ENCODE measurements at places on chromosomes 13 and 19.

DNA sequence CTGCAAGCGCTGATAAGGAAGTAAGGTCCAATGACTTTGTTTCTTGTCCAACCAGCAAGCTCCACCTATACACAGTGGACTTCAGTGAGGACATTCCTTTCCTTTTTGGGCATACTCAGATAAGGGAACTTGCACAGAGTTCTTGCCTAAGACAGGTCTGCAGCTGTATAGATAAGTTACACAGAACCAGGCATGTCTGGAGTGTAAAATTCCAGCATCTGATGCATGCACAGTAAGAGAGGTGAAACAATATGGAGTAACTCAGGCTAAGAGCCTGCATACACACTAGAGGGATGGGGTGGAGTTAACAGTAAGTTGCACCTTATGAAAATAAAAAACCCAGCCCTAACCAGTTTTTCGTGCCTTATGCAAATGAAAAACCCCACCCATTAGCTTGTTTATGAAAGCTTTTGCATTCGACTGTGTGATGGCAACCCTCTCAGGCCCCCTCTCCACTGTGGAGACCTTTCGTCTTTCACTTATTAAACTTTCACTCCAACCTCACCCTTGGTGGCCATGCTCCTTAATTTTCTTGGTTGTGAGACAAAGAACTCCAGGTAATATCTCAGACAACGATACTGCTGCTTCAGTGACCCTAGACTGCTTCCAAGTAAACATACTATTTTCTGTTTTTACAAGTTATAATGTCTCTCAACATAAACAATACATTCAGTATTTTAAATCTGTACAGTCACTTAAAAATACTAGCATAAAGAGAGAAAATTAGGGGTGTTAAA is 2859.0 kb upstream of the PCDH20 start:
- no peak for DNase-seq

DNA sequence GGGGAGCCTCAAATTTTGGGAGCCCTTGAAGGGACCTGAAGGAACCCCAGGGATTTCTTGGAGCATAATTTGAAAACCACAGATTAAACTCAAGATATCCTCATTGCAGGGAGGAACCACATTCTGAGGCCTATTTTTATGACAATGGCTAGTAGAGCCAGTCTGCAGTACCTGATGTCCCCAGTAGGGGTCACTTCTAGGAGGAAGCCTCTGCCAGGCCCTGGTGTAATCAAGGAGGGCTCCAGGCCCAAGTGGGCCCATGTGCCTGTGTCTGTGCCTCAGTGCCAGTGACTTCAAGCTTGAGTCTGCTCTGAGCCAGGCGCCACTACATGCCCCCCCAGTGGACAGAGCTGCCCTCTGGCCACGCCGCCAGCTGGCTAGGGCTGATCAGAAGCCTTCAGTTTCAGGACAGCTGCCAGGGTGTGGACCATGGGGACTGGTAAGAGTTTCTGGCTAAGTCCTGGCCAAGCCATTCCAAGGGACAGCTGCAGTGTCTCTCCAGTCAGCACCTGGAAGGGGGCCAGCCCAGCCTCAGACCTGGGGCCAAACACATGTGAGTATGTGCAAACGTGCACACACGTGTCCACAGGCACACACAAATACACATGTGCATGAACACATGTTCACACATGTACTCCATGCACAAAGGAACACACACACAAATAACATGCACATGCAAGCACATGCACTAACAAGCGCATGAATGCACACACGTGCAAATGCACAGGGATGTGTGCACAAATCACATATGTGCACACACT is 20.5 kb upstream of the SLC7A10 start:
- DNase-seq, result no peak

GRCh38 chr19:18969931-18970659 is 29.1 kb upstream of the HOMER3 start:
- DNase-seq, result no peak

DNA sequence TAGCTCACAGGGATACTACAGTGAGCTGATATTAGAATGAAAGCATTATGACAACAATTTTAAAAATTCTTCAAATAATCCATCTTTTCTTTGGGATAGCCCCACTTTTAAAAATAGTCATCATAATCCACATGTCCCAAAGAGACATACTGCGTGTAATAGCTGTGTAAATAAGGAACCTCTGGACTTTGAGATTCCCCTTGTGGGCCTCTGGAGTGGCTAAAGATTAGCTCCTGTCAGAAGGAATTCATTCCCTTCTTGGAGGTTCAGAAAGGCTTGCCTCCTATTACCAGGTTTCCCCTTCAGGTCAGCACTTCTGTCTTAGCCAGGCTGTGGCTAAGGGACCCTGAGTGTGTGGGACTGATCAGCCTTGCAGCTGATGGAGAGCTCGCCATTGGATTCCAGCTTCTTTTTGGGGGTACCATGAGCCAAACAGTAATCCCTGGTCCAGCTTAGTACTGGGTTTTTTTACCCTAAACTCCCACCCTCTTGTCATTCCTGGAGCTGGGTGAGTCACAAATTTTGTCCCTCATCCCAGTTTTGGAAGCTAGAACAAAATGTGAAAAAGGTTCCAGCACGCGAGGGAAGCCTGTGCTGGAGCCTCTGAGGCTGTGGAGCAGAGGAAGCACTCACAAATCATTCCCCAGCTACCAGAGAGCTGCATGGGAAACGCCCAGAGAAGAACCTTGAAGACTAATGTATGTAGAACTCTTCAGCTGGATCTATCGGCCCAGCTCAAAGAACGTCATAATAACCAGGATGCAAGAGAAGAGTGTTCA is 96.7 kb downstream of the RNASEH2B start:
- DNase-seq, result no peak

DNA sequence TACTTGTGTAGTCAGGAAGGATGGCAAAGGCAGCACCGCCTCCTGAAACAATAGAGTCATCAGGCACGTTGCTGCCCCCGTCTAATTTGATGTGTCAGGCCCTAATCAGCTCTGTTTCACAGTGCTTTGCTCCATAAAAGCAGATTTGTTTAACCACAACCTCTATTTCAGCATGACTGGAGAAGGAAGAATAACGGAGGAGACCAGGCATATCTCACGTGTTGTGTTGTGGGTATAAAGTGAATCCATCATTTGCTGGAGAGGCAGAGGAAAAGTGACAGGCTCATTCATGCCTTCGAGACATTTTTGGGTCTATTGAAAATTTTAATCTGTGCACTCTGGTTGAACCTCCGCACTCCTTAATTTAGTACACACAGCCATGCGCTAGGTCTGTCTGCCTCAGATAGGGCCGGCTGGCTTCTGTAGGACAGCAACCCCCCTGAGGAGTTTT is 940.4 kb upstream of the SLC10A2 start:
- DNase-seq, result no peak

GRCh38 chr13:45368571-45368970 is 27.6 kb upstream of the TPT1 start:
- no peak for DNase-seq

DNA sequence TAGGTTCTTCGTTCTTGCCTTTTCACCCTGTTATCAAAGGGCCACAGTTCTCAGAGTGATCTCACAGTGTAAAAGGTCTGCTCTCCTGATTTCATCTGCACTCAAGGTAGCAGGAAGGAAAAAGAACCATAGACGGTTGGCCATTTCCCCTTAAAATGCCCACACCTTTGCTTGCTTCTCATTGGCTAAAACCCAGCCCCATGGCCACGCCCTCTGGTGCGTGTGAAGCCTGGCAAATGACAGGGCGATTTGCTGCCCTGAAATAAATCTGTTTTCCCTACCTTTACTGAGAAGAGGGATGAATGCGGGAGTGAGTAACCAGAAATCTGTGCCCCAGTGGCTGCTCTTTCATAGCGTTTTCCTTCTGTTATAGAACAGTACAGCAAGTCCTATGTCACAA is 269.3 kb downstream of the POU4F1 start:
- DNase-seq, result no peak

- no peak for DNase-seq
These were observed 23.0 kb downstream of the TUBA3C start for GRCh38 chr13:19158526-19159174.

GRCh38 chr19:1814391-1814790 is 2.3 kb upstream of the ATP8B3 start:
- DNase-seq, result no peak

DNA sequence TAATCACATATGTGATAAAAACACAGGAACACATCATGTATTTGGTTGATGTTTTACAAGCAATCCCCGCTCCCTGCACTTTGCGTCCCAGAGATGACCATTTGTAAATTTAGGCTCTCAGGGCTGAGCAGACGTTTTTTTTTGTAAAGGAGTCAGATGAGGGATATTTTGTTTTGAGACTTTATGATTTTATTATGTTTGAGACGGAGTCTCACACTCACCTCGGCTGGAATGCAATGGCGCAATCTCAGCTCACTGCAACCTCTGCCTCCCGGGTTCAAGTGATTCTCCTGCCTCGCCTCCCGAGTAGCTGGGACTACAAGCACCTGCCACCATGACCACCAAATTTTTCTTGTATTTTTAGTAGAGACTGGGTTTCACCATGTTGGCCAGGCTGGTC is 1.4 kb downstream of the TLE6 start:
- DNase-seq, result no peak

- no peak for DNase-seq
These were observed 7.7 kb downstream of the PNMA8B start for GRCh38 chr19:46487802-46488445.

DNA sequence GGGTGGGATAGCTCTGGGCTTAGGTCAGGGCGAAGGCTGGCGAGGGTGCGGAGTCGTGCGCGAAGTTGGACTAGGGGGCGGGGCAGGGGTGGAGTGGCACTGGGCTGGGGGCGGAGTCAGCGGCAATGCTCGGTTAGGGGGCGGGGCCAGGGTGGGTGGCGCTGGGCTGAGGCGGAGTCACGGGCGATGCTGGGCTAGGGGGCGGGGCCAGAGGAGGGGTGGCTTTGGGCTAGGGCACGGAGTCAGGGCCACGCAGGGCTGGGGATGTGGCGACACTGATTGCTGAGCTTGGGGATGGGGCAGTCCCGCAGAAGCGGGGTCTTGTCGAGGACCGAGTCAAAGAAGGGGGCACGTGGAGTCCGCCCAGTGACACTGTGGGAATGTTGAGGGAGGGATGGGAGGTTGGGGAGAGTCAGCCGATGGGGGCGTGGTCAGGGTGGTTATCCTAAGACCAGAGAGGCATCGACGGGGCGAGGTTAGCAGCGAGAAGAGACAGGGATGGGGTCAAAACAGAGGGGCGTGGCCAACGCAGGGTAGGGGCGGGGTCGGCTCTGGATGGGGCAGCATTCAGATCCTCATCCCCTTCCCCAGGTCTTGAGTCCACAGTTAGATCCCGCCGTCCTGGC is 8.7 kb downstream of the HOMER3 start:
- DNase-seq, result peak; percentile 28

DNA sequence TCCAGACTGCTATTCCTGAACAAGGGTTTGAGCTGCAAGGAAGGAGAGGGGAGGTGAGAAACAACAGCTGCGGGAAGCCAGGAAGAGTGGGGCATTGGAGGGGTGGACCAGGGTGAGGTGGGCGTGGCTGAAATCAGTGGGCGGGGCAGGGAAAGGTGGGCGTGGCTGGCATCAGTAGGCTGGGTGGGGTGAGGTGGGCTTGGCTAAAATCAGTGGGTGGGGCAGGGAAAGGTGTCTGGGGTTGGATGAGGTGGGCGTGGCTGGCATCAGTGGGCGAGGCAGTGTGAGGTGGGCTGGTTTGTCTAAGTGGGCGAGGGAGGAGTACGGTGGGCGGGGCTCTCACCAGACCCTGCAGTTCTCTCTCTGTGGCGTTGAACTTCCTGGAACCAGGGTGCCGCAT is 87.6 kb downstream of the MUC16 start:
- DNase-seq, result no peak

DNA sequence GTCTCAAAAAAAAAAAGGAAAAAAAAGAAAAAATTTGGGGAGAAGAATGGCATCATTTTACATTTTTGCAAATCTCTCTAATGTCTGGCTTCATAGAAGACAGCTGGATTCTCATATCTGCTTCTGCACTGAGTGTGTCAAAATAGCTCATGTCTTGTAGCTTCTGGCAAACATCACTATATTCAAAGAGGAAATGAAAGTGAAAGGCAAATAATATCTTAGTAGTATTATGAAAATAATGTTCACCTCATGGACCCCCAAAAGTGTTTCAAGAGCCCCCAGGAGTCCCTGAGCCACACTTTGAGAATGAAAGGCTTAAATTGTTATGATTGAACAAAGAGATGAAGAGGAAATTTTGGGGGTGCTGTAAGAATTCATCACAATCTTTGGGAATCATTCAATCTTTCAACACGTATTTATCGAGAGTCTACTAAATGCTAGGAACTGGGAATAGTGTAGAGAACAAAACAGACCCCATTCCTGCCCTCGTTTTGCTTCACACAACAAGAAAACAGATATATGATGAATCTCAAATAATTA is 1.2 kb upstream of the SLC6A16 start:
- no peak for DNase-seq

GRCh38 chr13:28037399-28037798 is 48.9 kb upstream of the URAD start:
- DNase-seq, result no peak

- DNase-seq, result no peak
These were observed at the start of gene KLF1 for GRCh38 chr19:12886969-12887747. Gene KLF1 (minus strand): TSS chr19:12887201. CDS start chr19:12887140, 61 bp downstream.

GRCh38 chr13:30924721-30925120 is 7.7 kb upstream of the TEX26 start:
- no peak for DNase-seq

DNA sequence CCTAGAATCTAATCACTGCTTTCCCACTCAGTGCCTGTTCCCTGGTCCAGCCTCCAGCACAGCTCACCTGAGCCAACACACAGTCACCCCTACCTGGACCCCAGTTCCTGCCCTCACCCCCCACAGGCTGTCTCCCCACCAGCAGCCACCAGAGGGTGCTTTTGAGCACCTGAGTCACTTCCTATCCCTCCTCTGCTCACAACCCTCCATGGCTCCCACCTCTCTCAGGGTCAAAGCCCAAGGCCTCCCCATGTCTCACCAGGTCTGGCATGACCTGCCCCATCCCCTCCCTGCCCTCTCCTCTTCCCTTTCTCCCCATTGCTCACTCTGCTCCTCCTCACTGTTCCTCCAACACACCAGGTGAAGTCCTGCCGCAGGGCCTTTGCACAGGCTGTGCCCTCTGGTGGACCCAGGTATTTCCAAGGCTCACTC is 7.1 kb upstream of the DPP9 start:
- no peak for DNase-seq

DNA sequence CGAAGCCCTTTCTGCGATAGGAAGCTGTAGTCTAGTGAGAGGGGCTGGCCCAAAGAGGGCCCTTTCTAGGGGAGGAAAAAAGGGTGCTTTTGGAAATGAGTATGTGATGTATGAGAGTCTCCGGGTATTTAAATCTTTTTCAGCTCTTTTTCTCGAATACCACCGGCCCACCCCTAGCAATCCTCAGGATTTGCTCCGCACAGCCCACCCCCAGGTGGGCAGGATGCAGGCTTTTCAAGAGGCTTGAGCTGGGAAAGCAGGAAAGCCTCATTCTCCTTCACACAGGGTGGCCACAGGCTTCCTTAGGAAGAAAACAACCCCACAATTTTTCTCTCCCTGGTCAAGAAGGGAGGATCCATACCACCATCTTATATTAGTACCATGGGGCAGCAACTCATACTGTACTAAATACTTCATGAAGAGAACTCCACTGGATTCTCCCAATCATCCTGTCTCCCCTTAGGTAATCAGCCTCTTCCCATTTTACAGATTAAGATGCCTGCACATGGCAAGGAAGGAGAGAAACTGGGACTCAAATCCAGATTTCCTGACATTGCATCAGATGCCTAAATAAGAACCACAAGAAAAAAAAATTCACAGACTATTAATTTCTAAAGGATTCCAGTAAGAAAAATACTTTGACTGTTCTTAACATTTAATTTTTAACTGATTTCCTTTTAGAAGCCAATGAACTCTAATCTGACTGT is 84.4 kb downstream of the STK24 start:
- no peak for DNase-seq
